ENCODE measurements at places on chromosomes 4 and X.

DNA sequence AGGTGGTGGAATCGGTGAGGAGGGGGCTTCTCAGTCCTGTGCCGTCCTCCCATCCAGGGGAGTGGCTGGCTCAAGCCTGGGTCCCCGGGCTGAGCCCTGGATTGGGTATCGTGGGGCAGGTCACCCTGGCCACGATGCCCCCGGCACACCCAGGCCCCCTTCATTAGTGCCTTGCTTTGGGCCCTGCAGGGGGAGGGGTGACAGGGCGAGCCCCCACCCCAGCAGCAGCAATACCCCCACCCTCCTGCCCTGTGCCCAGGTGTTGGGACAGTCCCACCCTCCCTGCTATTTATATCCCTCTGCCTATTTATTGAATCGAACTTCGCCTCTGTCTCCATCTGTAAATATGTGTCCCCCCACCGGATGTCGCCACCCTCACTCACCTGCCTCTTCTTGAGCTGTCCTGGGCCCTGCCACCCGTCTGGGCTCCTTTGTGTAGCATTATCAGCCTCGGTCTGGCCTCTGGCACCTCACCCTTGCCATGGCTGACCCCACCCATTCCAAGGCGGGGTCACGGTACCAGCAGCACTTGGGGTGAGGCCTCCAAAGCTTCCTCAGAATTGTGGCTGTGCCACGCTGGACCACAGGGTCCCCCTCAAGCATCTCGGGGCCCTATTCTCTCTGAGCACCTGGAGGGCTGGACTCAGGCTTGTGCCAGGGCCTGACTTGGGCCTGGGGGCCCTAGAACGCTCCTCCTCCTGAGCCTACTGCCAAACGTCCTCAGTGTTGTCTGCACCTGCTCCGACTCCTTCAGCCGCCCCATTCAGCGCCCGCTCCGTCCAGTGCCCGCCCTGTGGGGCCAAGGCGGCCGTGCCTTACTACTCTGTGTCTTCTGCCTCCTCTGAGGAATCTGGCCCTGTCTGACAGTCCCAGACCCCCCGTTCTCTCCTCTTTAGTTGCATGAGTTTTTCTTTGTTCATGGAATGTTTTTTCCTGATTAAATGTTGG is 6.1 kb downstream of the LAGE3 start:
- DNase-seq, result no peak

DNA sequence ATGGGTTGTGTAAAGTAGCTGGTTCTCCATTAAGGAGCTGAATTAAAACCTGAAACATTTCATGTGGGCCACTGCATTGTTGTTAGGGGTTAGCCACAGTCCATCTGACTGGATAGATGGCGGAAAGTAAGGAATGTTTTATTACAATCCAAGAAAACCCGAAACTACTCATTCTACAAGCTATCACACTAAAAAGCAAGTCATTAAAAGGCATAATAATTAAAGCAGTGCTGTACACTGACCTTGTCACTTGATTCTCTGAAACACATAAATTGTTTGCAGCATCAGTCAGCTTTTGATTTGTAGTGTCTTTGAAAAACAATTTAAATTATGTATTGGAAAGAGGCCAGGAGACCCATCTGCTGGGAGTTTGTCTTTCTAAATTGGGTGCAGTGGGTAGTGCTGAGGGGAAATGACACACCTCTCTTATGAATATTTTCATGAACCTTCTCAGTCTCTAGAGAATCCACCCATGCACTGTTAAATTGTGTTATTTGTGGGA is 75.7 kb upstream of the ANK2 start:
- DNase-seq, result no peak

DNA sequence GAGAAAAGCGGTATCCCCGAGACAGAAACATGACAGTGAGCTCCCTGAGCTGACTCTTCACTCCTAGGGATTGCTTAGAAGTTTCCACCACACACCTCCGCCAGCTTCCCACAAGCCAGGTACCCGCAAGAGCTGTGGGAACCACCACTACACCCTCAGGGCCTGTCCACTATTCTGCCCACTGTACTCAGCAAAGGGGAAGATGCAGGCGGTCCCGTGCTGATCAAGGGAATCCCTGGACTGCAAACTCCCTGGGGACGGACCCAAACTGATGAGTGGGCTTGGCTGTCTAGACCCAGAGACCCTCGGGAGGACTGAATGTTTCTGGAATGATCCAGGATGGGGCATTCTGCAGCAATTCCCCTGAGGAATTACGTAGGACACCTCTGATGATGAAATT is 30.2 kb downstream of the REELD1 start:
- no peak for DNase-seq

GRCh38 chrX:140439476-140439875 is 65.4 kb downstream of the SOX3 start:
- no peak for DNase-seq

DNA sequence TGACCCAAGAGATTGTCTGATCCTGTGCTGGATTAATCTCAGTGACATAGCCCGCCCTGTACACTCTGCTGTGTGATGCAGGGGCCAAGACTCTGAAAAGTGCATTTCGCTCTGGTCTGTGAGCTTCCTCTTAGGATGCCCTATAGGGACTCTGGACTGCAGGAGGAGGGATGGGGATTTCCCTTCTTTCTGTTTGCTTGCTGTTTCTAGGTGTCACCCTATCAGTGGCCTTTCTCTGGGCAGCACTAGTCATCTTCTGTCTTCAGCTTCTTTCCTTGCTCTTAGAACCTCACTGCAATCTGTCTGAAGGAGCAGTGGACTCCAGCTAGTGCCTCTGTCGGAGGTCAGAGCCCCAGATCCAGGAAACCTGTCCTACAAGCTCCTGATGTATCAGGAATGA is 34.5 kb upstream of the SCRG1 start:
- DNase-seq, result no peak

GRCh38 chr4:181853881-181854511 is 389.2 kb upstream of the TENM3 start:
- DNase-seq, result no peak

DNA sequence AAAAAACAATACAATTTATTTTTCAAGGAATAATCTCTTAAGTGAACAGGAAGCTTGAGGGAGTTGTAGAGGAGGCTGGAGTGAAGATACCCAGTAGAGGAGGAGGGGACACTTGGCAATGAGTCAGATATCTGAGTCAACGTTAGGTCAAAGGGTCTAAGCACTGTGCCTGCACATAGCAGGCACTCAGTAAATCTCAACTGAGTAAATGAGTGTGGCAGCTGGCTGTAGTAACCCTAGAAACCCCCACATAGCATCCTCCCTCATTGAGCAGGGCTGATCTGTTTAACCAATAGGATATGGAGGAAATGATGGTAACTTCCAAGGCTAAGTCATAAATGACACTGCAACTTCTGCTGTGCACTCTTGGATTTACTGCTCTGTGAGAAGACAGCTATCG is 186.0 kb upstream of the FAM241A start:
- no peak for DNase-seq

GRCh38 chr4:186016796-186017195 is 52.2 kb upstream of the TLR3 start:
- no peak for DNase-seq

- DNase-seq, result no peak
These were observed 607.8 kb upstream of the ZFP42 start for GRCh38 chr4:187387739-187388138.

GRCh38 chr4:154495867-154496266 is 4.3 kb upstream of the DCHS2 start:
- DNase-seq, result no peak

DNA sequence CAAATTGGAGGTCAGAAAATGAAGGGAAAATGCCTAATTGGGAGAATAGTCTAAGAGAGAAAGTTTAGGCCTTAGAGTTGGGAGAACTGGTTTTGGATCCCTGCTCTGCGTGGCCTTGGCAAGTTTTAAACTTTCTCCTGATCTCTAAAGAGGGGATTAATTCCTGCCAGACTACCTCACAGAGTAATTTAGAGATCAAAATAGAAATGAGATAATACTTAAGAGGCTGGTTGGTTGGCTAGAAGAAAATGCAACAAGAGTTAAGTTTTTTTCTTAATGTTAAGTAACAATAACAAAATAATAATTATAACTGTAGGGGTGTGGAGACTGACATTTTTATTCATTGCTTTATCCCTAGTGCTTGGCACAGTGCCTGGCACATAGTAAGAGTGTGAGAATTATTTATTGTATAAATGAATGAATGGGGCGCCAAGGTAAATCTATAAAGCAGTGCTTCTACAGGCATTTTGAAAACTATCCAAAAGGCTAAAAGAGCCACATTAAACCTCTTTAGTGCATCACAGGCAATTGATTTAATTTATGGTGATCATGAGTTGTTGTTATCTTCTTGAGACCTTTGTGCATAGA is 160.5 kb downstream of the RASL11B start:
- no peak for DNase-seq

DNA sequence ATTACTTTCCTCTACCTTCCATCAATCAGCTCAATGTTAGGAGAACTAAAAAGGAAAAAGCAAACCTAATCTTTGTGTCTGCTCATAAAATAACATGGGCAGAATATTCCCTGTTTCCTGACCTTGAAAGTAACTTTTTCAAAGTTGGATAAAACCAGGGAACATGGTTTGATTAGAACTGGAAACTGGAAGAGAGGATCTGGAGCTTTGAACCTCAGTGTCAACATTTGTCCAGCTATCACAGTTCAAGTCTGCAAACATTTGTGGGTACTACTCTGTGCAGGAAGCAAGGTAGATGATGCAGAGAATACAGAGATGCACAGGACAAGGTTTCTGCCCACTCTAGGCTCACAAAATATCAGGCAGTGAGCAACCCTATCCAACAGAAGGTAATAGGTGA is 86.4 kb upstream of the TAB3 start:
- no peak for DNase-seq

DNA sequence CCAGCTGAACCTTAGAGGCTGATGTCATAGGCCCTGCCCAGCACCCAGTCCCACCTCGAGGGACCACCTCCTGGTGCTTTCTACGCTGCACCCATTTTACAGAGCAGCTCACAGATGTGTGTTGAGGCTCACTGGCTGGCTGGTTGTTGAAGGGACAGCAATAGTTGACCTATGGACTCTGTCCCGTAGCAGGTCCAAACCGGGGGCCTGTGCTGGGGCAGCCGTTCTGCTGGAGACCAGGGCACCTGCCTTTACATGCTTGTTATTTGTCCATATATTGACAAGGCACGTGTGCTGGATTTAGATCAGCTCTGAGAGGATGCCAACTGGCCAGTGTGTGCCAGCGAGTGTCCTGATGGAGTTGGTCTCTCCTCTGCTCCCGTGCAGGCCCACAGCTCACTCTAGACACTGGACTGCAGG is 58.1 kb downstream of the TNIP2 start:
- peak; percentile 30 for DNase-seq

GRCh38 chr4:7353046-7353790 is 81.5 kb downstream of the PSAPL1 start:
- no peak for DNase-seq

DNA sequence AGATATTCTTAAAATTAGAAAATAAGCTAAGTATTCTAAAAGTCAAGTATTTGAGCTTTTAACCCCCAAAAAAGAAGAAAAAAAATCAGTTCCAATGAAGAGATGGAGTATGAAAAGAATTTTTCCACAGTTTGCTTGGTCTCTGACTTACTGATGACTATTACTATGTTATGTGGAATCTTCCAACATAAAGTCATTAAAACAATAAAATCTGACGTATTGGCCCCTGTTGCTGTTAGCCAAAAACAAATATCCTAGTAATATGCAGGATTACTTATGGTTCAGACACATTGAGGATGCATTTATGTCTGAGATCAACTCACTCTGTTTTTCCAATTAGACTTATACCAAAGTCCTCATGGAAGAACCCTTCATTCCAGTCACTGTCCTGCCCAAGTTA is 517.2 kb upstream of the ADGRL3 start:
- DNase-seq, result no peak

GRCh38 chr4:73309211-73309610 is 50.6 kb upstream of the ANKRD17 start:
- no peak for DNase-seq

DNA sequence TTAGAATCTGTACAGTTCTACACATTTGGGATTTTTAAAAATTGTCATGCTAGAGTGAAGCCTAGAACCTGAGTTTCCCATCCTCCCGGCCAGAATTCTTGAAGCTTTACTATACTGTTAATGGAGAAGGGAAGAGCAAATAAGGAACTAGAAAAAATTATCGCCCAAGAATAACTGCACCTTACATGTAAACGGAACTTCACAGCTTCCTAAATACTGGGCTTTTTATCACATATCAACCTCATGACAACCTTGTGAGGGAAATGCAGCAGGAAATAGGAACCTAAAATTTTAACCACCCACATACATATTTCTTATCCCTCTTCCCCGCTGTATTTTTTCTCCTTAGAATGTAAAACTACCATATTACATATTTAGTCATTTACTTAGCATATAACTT is 19.3 kb downstream of the ARHGEF9 start:
- DNase-seq, result no peak

DNA sequence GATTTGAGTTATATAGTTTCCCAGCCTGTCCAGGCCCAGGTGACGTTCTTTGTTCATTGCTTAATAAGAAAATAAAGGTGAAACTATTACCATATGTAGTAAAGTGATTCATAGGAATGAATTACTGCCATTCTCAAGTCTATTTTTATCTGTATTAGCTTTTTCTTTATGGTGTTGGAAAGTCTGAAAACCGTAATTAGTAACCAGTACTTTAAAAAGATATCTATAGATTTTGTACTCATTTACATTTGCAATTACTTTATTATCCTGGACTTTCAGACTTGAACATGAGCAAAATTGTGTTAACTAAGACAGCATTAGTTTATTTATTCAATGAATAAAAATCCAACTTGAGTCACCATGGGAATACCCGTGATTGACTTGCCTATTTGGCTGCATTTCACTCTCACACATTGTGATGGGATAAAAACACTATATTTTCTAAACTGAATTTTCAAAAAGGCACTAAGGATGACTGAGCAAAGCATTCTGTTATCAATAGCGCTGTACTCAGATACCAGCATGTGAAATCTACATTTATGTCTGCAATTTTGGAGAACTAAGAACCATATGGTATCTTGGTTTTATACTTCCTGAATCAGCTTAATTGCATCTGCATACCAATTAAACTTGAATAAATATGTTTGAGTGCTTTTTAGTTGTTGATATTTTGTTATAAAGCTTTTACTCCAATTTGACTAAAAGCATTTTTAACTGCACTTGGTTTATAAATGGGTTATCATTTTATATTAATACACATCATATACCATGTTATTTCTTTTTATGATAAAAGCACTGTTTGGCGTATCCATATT is 154.6 kb downstream of the CCSER1 start:
- DNase-seq, result no peak

GRCh38 chr4:26213317-26213716 is 107.5 kb upstream of the RBPJ start:
- no peak for DNase-seq

- DNase-seq, result no peak
These were observed 1755.5 kb downstream of the PCDH7 start for GRCh38 chr4:32475710-32476109.

- DNase-seq, result no peak
These were observed 80.4 kb upstream of the GPC4 start for GRCh38 chrX:133495464-133496391.

GRCh38 chrX:123219916-123220315 is 35.8 kb downstream of the GRIA3 start:
- no peak for DNase-seq

- DNase-seq, result no peak
These were observed 55.0 kb upstream of the STS start for GRCh38 chrX:7092543-7092942.
